B cell (primary cell): ENCODE measurements at places on chromosomes 5 and 9.

GRCh38 chr5:32443541-32444430 lies 754 bp downstream of the ZFR start:
- H3K27ac ChIP-seq: peak overlapping the region; percentile 92
- H3K4me3 ChIP-seq: peak overlapping the region; percentile 91
- H3K4me1 ChIP-seq: peaks cover 42% of the 10 kb centered on the region
- no peaks in the 10 kb centered on the region for H3K36me3 ChIP-seq
- peak; percentile 70 for DNase-seq
- H3K27me3 ChIP-seq: no peaks in the 10 kb centered on the region

- H3K27me3 ChIP-seq: peaks cover 6% of the 10 kb centered on the region
- H3K4me1 ChIP-seq: peaks cover 10% of the 10 kb centered on the region
- H3K27ac ChIP-seq: no peak overlapping the region
- H3K36me3 ChIP-seq: no peaks in the 10 kb centered on the region
- no peak overlapping the region for H3K4me3 ChIP-seq
These were observed 67.6 kb downstream of the C9orf50 start for GRCh38 chr9:129553277-129553676.

DNA sequence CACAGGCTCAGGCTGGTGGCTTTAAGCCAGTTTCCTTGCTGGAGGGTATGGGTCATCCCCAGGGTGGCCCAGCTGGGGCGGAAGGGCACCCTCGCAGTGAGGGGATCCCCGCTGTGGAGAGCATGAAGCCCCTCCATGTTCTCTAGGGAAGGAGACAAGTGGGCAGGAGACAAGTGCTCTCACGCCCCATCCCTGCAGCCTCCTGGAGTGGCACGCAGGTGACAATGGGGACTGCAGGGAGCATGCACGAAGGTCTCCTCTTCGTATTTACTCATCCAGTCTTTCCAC lies 83.3 kb downstream of the GTF3C4 start:
- H3K4me1 ChIP-seq: no peaks in the 10 kb centered on the region
- no peaks in the 10 kb centered on the region for H3K36me3 ChIP-seq
- no peak for DNase-seq
- H3K27me3 ChIP-seq: no peaks in the 10 kb centered on the region
- no peak overlapping the region for H3K27ac ChIP-seq

DNA sequence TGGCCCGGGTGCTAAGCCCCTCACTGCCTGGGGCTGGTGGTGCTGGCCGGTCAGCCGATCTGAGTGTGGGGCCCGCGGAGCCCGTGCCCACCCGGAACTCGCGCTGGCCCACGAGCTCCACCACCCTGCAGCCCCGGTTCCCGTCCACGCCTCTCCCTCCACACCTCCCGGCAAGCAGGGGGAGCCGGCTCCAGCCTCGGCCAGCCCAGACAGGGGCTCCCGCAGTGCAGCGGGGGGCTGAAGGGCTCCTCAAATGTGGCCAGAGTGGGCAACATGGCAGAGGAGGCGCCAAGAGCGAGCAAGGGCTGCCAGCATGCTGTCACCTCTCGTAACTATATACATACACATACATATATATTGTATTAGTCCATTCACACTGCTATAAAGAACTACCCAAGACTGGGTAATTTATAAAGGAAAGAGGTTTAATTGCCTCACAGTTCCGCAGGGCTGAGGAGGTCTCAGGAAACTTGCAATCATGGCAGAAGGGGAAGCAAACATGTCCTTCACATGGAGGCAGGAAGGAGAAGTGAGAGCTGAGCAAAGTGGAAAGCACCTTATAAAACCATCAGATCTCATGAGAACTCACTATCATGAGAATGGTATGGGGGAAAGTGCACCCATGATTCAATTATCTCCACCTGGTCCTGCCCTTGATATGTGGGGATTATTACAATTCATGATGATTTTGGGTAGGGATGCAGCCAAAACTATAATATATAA lies 56.8 kb downstream of the LIX1 start:
- peak; percentile 62 for DNase-seq
- H3K27ac ChIP-seq: no peak overlapping the region
- H3K4me3 ChIP-seq: no peak overlapping the region
- no peaks in the 10 kb centered on the region for H3K27me3 ChIP-seq
- peaks cover 24% of the 10 kb centered on the region for H3K4me1 ChIP-seq

DNA sequence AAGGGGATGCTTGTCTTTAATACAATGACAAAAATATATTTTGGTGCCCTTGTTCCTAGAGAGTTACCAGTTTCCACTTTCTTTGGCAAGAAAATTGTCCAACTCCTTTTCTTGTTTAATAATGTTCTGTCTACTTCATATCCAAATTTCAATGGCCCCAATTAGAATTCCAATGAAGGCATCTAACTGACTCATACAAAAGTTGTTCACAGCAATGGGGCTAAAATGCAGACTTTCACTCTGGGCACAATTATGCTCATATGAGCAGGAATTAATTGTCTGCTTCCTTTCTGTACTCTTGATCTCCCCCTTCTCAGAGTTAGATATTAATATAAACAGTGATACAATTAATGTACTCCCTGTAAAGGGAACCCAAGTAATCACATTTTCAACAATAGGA lies 42.1 kb upstream of the ZNF622 start:
- H3K4me3 ChIP-seq: no peak overlapping the region
- H3K36me3 ChIP-seq: no peaks in the 10 kb centered on the region
- DNase-seq: no peak

DNA sequence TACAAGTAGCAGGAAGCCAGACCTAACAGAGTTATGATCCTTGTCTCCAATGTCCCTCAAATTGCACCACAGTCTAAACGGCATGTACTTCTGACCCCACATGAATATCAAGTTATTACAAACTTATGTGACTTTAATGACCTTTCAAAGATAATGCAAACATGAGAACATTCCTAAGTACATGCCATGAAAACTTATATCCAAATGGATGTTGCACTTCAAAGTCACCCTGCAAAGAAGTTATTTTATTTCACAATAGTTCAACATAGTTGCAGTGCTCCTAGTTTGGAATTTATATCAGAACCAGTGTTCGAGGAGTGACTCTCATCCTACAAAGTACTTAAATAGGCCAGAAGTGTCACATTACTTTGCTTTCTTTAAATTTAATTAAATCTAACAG lies 41.2 kb upstream of the ITGA1 start:
- H3K4me3 ChIP-seq: no peak overlapping the region
- no peaks in the 10 kb centered on the region for H3K36me3 ChIP-seq
- H3K4me1 ChIP-seq: no peaks in the 10 kb centered on the region
- no peaks in the 10 kb centered on the region for H3K27me3 ChIP-seq

- no peak overlapping the region for H3K27ac ChIP-seq
- H3K4me1 ChIP-seq: no peaks in the 10 kb centered on the region
- DNase-seq: peak; percentile 62
- no peak overlapping the region for H3K4me3 ChIP-seq
- H3K27me3 ChIP-seq: no peaks in the 10 kb centered on the region
- H3K36me3 ChIP-seq: peaks cover 17% of the 10 kb centered on the region
These were observed 33.1 kb downstream of the APTX start for GRCh38 chr9:32968101-32969011.

- H3K4me1 ChIP-seq: no peaks in the 10 kb centered on the region
- H3K27ac ChIP-seq: no peak overlapping the region
- peaks cover 3% of the 10 kb centered on the region for H3K27me3 ChIP-seq
- H3K36me3 ChIP-seq: no peaks in the 10 kb centered on the region
These were observed 95.1 kb upstream of the FCN2 start for GRCh38 chr9:134785325-134786108.

DNA sequence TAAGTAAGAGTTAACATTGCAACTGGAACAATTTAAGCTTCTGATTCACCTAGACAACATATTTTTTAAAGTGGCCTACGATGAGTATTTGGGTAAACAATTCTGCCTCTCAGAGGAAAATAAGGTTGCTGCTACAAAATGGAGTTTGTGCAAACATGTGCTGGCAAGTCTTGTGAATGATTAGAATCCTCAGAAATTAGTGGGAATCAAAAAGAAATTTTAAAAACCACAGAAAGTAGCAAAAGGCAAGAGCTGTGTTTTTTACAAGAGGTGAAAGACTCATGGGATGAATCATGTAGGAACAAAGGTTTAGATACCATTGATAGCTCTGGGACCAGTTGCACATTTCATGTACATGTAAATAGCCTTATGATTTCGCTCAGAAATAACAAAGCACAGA lies 561.6 kb downstream of the TAF11L14 start:
- DNase-seq: no peak
- no peak overlapping the region for H3K27ac ChIP-seq
- no peaks in the 10 kb centered on the region for H3K36me3 ChIP-seq
- H3K4me3 ChIP-seq: no peak overlapping the region

GRCh38 chr9:134407121-134407779 lies 81.0 kb downstream of the RXRA start:
- H3K27ac ChIP-seq: no peak overlapping the region
- H3K4me3 ChIP-seq: peak overlapping the region; percentile 23
- peak; percentile 91 for DNase-seq
- peaks cover 2% of the 10 kb centered on the region for H3K36me3 ChIP-seq
- no peaks in the 10 kb centered on the region for H3K27me3 ChIP-seq

DNA sequence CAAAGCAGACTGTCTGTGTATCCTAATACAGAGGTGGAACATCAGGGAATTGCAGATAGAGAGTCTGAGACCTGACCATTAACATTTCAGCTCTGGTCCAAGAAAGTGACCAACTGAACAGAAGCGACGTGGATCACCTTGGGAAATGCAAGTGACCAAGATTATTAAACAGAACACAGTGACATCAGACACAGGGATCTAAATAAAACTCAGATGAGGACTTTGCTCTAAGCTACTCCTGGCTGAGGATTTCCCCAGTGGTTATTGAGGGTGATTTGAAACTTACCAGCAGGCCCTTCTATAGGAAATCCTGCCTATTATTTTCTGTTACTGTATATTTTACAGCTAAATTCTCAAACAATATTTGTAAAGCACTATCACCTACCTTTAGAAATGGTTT lies 436.0 kb downstream of the TMEM38B start:
- DNase-seq: no peak
- no peaks in the 10 kb centered on the region for H3K36me3 ChIP-seq

DNA sequence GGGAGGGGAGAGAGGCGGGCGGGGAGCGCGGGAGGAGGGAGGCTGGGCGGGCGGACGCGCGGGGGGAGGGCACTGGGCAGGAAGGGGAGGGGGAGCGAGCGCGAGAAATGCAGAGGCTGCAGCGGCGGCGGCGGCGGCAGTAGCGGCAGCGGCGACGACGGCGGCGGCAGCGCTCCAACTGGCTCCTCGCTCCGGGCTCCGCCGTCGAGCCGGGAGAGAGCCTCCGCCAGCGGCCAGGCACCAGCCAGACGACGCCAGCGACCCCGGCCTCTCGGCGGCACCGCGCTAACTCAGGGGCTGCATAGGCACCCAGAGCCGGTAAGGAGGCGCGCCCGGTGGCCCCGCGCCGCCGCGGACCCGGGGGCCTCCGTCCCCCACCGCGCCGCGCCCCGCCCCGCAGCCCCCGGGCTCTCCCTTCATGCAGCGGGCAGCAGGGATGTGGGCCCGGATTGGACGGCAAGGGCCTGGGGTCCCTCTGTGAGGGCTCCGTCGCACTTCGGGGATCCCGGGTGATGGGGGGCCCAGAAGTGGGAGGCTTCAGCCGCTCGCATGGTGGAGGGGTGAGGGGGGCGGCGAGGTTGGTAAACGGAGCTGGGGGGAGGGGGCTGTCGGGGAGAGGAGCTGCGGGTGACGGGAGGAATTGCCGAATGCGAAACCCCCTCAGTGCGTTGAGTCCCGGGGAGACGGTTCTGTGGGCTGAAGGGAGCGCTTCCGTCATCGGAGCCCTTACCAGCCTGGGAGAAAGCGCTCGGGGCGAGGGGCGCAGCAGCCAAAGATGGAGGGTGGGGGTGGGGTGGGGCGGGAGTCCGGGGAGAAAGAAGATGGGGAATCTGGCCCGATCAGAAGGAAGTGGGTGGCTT lies at the start of gene BASP1:
Gene BASP1 (plus strand): TSS at position 139 of the 860 bp plus-strand sequence. CDS start 57,586 bp downstream, outside the sequence.
- H3K36me3 ChIP-seq: peaks cover 5% of the 10 kb centered on the region
- H3K4me3 ChIP-seq: peak within 1 kb of the TSS; percentile 95
- H3K27ac ChIP-seq: peak within 1 kb of the TSS; percentile 59
- no peaks in the 10 kb centered on the region for H3K27me3 ChIP-seq
- DNase-seq: peak; percentile 89

DNA sequence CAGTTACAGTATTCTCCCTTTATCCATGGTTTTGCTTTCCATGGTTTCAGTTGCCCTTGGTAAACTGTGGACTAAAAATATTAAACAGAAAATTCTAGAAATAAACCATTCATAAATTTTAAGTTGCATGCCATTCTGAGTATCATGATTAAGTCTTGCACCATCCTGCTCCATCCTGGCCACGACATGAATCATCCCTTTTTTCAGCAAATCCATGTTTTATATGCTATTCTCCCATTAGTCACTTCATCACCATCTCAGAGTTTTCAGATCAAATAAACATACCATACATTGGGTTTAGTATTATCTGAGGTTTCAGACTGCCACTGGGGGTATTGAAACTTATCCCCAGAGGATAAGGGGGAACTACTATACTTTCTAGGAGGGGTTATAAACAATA lies 234.4 kb upstream of the ATP10B start:
- H3K36me3 ChIP-seq: no peaks in the 10 kb centered on the region
- H3K4me1 ChIP-seq: no peaks in the 10 kb centered on the region
- no peak for DNase-seq
- no peaks in the 10 kb centered on the region for H3K27me3 ChIP-seq
- H3K27ac ChIP-seq: no peak overlapping the region

GRCh38 chr9:20601292-20601691 lies 21.0 kb downstream of the MLLT3 start:
- H3K4me3 ChIP-seq: no peak overlapping the region
- DNase-seq: no peak
- no peaks in the 10 kb centered on the region for H3K36me3 ChIP-seq

GRCh38 chr9:74414325-74414724 lies 82.8 kb upstream of the RORB start:
- no peaks in the 10 kb centered on the region for H3K36me3 ChIP-seq
- no peak overlapping the region for H3K27ac ChIP-seq
- H3K4me1 ChIP-seq: no peaks in the 10 kb centered on the region
- H3K27me3 ChIP-seq: no peaks in the 10 kb centered on the region

- H3K36me3 ChIP-seq: no peaks in the 10 kb centered on the region
- no peak overlapping the region for H3K4me3 ChIP-seq
- H3K27me3 ChIP-seq: no peaks in the 10 kb centered on the region
These were observed 53.5 kb downstream of the PPP2R2B start for GRCh38 chr5:146825033-146825432.

DNA sequence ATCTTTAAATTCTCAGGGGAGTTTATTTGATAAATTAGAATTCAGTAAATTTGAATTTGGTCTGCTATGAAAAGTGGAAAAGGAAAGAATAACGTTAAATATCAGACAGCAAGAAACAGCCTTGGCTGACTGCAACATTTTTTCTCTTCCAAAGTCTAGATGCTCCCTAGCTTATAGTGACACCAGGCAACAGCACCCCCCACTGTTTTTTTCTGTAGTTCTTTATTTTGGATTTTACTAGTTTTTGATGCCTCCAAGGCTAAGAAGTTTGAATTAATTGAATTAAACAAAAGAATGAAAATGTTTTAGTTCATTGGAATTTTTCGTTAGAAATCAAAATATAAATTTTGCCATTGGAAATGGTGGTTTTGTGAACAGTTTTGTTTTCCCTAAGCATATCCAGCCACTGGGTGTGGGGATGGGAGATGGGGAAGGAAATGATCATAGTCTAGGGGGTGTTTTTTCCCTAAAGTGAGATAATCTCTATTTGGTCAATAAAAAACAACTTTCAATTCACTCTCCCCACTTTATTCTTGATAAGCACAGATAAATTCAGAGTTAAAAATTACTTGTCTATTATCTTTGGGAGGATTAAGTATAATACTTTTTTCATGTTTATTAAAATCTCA lies 199.3 kb upstream of the CD180 start:
- no peaks in the 10 kb centered on the region for H3K36me3 ChIP-seq
- H3K27ac ChIP-seq: no peak overlapping the region
- no peak for DNase-seq
